ENCODE measurements at places on chromosomes 4 and X.

GRCh38 chr4:133152330-133152821 lies 3.3 kb downstream of the PCDH10 start:
- DNase-seq: no peak

DNA sequence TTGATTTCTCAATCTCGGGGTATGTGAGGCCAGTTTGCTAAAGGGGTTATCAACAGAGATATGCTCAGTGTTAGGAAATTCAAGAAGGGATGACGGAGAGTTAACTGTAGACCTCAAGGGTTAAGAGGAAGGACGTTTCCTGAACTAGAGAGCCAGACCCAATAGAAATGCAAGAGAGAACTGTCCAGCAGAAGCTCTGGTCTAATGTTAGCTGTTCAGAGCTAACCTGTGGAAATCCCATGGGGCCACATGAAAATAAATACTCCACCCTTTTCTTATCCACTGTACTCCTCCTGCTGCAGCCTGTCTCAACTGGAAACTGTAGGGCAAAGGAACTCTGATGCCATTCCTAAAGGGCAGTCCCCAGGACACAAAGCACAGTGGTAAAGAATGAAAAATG lies 274.3 kb downstream of the DMD start:
- DNase-seq: no peak

- no peak for DNase-seq
These were observed 91.3 kb upstream of the AMOT start for GRCh38 chrX:112931900-112932299.

DNA sequence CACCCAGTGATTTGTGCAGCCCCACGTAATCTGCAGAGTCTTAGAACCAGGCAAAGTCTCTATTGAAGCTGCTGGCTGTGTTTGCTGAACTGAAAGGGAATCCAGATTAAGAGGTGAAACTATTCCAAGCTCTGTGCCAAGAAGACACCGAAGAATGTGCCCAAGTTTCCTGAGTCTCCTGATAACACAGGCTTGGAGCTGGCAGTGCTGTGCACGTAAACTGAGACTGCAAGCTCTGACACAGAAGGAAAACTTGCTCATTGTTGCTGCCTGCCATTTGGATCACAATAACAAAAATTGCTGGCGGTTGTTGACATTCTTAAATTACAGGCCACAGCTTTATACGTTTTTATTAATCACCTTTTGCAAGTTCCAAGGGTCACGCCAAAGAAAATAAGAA lies 60.2 kb upstream of the VCX3B start:
- DNase-seq: no peak

DNA sequence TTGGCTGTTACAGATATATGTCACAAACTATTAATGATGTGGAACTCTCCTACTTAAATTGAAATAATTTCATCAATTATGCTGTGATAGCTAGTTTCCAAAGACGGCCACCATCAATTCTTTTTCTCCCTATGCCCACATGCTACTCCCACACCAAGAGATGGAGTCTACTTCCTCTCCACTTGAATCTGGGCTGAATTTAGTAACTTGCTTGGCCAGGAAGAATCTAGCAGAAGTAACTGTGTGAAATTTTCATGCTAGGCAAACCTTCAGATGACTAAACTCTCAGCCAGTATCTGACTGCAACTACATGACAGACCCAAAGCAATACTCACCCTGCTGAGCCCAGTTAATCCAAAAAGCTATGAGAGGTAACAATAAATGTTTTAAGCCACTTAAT lies 3.2 kb downstream of the SEPSECS start:
- DNase-seq: no peak

DNA sequence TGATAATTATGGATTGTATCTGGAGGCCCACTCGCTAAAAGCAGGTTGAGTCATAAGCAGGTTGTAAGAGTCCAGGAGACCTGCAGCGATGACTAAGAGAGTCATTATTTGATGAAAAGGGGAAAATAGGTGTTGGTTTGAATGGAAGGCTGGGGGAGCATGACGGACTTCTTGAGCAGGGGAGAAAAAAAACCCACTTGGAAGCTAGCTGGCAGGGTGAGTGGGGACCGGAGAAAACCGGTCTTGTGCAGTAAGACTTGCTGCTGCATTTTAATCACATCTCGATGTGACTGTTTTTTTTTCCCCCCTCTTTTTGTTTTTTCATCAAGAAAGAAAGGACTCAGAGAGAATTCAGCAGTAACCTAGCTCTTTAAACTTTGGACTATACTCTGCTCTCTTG lies 90.0 kb downstream of the IGSF1 start:
- DNase-seq: no peak

- no peak for DNase-seq
These were observed 173.6 kb downstream of the RCHY1 start for GRCh38 chr4:75340561-75340960.

Measured in stimulated activated CD4-positive, alpha-beta T cell treated with anti-CD3 and anti-CD28 coated beads, Interleukin-15, amount 100 ng/mL, for 1 hour (primary cell).